ENCODE measurements at places on chromosomes 1 and 21.

DNA sequence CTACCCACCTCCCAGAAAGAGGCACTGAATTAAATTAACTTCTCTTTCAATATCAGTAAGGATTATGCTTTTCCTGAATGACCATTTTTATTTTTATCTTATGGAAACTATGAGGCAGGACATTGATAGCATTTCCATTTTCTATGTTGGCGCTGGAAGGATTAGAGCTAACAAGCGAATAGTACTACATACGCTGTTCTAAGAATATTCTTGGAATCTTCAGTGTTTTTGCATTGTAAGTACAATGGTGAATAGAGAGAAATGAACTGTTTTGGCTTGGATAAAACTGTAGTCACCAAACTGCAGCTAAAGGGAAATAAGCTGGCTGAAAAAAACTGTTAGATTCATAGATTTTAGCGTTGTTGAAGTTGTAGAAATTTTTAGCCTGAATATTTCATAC is 779.0 kb upstream of the ADGRL4 start:
- H3K4me1 ChIP-seq = no peaks in the 10 kb centered on the region
- no peak for DNase-seq

- no peaks in the 10 kb centered on the region for H3K36me3 ChIP-seq
- no peaks in the 10 kb centered on the region for H3K27me3 ChIP-seq
- H3K27ac ChIP-seq = no peak overlapping the region
- DNase-seq = no peak
These were observed 284.5 kb downstream of the DSCAM start for GRCh38 chr21:40562242-40563002.

DNA sequence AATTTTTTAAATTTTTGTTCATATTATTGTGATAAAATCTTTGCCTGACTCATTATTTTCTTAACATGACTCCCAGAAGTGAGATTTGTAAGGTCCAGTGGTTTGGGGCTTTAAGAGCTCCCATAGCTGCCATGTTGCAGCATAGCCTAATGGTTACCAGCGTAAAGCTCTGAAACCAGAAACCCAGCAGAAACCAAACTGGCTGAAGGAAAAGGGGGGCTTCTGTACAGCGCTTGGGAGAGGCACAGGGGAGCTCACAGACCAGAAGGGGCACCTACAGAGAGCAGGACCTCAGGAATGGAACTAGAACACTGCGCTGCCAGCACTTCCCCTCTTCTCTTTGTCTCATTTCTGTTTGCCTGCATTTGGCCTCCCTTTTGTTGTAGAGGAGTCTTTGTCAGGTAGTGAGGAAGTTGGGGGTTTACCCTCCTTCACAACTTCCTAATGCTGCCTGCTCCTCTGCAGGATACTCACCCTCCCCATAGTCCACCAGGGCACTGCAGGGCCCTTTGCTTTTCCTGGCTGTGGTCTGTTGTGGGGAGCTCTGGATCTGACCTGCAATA is 2.6 kb upstream of the PYCR2 start:
- no peak for DNase-seq
- H3K27me3 ChIP-seq = no peaks in the 10 kb centered on the region
- H3K27ac ChIP-seq = no peak overlapping the region
- no peaks in the 10 kb centered on the region for H3K36me3 ChIP-seq
- H3K4me1 ChIP-seq = peaks cover 15% of the 10 kb centered on the region
- H3K4me3 ChIP-seq = no peak overlapping the region

DNA sequence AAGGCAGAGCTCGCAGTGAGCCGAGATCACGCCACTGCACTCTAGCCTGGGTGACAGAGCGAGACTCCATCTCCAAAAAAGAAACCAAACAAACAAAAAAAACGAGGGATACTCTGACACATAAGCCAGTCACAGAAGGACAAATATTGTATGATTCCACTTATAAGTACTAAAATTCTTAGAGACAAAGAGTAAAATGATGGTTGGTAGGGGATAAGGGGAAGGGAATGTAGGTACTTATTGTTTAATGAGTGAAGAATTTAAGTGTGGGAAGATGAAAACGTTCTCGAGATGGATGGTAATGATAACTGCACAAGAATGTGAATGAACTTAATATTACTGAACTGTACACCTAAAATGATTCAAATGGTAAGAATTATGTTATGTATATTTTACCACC is 66.7 kb upstream of the GUCA2A start:
- no peaks in the 10 kb centered on the region for H3K36me3 ChIP-seq
- H3K27ac ChIP-seq = no peak overlapping the region
- H3K27me3 ChIP-seq = no peaks in the 10 kb centered on the region

- DNase-seq = no peak
- no peaks in the 10 kb centered on the region for H3K27me3 ChIP-seq
- H3K4me3 ChIP-seq = no peak overlapping the region
- H3K36me3 ChIP-seq = no peaks in the 10 kb centered on the region
- H3K27ac ChIP-seq = no peak overlapping the region
- H3K4me1 ChIP-seq = no peaks in the 10 kb centered on the region
These were observed 232.6 kb downstream of the SRGAP2C start for GRCh38 chr1:121417325-121417923.

GRCh38 chr1:65211331-65211730 is 63.3 kb downstream of the AK4 start:
- no peaks in the 10 kb centered on the region for H3K27me3 ChIP-seq
- no peak overlapping the region for H3K4me3 ChIP-seq
- peaks cover 4% of the 10 kb centered on the region for H3K4me1 ChIP-seq
- H3K36me3 ChIP-seq = no peaks in the 10 kb centered on the region
- DNase-seq = no peak
- no peak overlapping the region for H3K27ac ChIP-seq

- H3K4me1 ChIP-seq = peaks cover 20% of the 10 kb centered on the region
- H3K4me3 ChIP-seq = peak overlapping the region; percentile 72
- DNase-seq = peak; percentile 99
- no peaks in the 10 kb centered on the region for H3K36me3 ChIP-seq
These were observed 1.7 kb downstream of the TMCC2 start for GRCh38 chr1:205229399-205229871.
